NCI-H460 (cell line): ENCODE measurements at places on chromosomes 12 and 14. TPM values are rescaled to one million over a fixed set of nuclear protein-coding genes. Genes with fewer than 3 reads are reported as not detected.

DNA sequence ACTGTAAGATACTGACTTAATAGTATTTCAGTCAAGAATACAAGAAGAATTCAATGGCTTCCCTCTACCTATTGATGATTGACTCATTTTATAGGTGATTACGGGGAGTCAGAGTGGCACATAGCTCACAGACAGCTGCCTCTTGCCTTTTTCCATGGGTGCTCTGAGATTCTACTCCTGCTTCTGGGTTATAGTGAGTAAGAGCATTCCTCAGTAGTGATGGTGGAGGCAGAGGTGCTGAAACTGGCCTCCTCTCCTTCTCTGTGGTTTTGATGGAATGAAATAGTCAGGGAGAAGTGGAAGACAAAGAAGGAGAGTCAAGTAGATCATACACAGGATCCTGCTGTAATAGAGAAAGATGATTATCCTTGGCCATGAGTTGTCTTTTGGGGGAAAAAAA, 438.2 kb upstream of the FAR2 start:
- DNase-seq, result no peak

- DNase-seq, result no peak
These were observed 17.7 kb downstream of the SLC25A29 start for GRCh38 chr14:100288382-100289185.

DNA sequence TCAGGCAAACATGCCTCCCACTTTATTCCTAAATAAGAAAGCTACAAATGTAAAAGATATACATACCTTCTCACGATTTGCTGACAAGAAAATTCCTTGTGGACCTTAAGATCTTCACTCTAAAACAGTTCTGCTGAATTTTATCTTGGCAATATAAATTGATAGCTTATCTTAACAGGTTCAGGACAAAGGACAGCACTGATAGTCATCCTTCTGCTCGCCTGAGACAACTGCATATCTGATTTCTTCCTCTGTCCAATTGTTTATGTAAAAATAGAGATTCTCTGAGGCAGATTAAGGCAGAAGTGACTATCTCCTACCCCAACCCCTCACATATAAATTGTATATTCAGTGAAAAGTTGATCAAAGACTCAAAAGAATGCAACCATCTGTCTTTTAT, 44.9 kb downstream of the CAPZA3 start:
- no peak for DNase-seq

DNA sequence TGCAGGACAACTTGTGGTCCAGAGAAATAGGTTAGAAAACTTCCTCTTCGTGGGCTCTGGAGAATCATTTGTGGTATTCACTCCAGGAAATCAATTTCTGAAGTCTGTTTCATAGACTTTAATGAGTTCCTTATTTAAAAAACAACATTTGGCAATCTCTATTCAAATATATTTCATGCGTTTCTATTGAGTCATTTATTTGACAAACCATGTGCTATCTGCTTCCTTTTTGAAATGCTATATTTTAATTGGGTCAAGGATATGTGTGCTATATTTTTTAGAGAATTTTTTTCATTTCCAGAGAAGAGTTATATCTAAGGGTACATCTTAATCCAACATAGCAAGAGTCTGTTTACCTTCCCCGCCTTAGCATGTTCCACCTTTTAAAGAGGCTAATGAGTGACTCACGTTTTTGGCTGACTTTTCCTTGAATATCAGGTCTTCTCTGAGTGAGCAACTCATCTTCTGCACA, 252.4 kb upstream of the EGLN3 start:
- DNase-seq, result no peak

DNA sequence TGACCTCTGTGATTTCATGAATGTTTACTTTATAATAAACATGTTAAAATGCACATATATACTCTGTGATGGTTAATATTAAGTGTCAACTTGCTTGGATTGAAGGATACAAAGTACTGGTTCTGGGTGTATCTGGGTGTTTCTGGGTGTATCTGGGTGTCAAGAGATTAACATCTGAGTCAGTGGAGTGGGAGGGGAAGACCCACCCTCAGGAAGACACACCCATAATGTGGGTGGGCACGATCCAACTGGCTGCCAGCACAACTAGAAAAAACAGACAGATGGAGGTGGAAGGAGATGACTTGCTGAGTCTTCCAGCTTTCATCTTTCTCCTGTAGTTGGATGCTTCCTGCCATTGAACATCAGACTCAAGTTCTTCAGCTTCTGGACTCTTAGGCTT, 11.9 kb downstream of the NUP37 start:
- no peak for DNase-seq

DNA sequence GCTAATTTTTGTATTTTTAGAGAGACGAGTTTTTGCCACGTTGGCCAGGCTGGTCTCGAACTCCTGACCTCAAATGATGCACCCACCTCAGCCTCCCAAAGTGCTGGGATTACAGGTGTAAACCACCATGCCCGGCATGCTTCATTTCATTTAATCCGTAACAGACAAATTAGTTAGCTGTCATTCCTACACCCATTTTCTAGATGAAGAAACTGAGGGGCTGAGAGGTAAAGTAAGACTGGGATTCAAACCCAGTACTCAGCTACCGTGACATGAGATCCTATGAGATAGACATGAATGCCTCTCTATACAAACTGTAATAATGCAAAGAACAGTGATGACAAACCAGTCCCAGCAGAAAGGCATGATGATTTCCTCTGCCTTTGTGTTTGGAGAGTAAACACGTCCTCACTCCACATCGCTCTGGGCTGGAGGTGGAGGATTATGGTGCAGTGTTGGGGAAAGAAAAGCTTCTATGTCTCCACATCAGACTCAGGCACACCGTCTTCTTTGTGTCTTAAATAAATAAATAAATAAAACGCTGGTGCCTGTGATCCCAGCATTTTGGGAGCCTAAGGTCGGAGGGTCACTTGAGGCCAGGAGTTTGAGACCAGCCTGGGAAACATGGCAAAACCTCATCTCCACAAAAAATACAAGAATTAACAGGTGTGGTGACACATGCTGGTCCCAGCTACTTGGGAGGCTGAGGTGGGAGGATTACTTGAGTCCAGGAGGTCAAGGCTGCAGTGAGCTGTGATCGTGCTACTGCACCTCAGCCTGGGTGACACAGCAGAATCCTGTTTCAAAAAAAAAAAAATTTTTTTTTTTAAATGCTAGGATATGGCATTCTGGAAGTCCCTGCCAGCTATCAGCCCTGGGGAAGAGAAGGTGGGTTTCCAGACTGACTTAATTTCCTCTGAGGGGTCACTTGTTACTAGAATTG, 10.5 kb downstream of the VSX2 start:
- no peak for DNase-seq

GRCh38 chr12:100346660-100347059, 10.2 kb upstream of the SLC17A8 start:
- DNase-seq, result no peak

DNA sequence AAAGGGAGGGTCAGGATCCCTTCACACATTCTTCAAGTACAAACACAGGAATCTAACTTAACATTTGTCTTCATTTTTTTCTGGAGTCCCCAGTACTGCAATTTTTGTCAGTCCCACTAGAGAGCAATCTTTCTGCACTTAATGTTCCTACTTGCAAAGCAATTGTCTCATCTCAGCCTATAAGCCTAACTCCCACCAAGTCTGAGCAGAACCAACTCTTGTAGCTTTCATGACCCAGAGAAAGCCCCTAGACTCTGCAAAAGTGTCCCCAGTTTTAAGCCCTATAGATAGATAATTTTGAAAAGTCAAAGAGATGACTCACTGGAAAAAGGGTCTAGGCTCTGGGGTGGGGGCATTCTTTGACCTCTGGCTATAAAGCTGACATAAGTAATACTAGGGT, 1.8 kb upstream of the ZBTB39 start:
- peak; percentile 50 for DNase-seq

GRCh38 chr12:121279507-121279915, 17.0 kb downstream of the CAMKK2 start:
- no peak for DNase-seq

DNA sequence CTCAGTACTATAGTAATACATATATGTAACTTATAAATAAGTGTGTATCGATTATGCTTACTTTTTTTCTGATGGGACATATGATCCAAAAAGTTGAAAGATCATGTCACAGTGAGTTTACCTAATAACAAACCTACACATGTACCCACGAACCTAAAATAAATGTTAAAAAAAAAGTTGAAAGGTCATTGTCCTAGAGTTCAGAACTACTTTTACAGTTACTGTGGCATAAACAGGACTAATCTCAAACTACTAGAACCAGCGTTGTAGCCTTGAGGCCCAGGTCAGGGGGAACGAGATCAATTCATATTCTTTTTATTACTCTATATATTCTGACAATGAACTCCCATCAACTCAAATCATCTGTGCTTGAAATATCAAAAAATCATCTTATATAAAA, 81.8 kb downstream of the ITPR2 start:
- DNase-seq, result no peak

GRCh38 chr14:66802962-66803361, 295.0 kb downstream of the GPHN start:
- no peak for DNase-seq

DNA sequence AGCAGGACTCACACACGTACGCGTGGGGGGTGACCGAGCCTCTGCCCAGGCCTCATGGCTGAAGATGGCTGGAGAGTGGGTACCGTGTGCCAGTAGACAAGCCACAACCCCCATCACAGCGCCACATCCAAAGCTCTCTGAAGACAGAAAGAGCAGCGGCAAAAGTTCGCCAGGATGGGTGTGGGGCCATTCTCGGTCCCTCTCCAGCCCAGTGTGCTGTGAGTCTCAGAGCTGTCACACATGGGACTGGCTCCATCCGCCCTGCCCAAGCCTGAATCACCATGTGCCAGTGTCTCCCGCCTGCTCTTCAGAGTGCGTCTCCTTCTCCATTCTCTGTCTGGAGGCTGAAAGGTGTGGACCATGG, 5.7 kb downstream of the TMEM179 start:
- no peak for DNase-seq

DNA sequence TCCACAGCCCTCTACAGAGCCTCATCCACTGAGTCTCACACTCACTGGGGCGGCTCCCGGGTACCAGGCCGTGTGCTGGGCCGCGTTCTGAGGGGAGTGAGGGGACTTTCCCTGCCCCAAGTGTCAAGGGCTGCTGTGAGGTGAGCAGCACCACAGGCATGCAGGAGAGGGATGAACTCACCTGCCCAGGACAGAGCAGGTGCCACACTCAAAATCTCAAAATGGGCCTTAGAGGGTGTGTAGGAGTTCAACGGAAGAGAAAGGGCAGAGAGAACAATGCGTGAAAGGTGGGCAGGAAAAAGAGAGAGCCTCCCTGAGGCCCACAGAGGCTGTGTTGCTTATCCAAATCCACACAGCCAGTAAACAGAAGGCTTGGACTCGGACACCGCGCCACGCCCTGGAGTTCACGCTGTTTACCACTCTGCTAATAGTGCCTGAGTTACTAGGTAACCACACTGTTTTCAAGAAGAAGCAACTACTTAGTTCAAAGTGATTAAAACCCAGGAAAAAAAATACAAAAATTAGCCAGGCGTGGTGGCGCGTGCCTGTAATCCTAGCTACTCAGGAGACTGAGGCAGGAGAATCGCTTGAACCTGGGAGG, 32.7 kb downstream of the TSPAN11 start:
- DNase-seq, result no peak

GRCh38 chr12:88361493-88361892, 218.8 kb downstream of the KITLG start:
- DNase-seq, result no peak

DNA sequence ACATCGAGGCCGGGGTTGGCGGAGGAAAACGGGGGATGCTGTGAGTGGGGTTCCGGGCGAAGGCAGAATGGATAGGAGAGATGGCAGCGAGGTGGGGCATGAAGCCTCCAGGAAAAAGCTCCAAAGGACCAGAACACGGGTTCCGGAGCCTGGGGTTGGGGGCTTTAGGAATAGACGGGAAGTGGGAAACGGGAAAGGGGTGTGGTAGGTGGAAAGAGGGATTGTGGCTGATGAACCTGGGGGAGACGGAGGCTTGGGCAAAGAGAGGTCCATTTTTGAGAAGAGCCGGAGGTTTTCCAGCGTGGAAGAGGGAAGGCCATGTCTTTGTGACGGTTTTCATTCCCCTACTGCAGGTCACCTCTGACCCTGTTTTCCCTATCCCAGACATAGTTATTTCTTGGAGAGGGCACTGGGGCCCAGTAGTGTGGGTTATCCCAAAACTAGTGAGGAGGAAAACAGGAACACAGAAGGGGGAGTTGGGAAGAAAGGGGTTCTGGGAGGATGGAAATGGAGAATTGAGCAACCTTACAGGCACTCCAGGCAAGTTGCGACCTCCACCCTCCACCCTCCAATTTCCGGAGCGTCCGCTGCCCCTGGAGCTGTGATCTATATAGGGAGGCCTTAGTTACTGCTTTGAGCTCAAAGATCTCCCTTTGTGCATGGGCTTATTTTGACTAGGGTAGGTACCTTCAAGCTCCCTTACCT, 1.1 kb downstream of the ATN1 start:
- DNase-seq, result no peak

The SLC35F4 gene
- total RNA-seq, result not detected in 2 replicates

The PLXNC1 gene
- 0.02 TPM in 1 of 2 replicates, not detected in the other for total RNA-seq

The KRT3 gene
- not detected in 2 replicates for total RNA-seq

The KRT72 gene
- not detected in 2 replicates for total RNA-seq

The MFAP5 gene
- not detected in 2 replicates for total RNA-seq
